CD4-positive, alpha-beta T cell treated with Interleukin-21 for 1 hour (primary cell): ENCODE measurements at places on chromosomes 13 and 19.

DNA sequence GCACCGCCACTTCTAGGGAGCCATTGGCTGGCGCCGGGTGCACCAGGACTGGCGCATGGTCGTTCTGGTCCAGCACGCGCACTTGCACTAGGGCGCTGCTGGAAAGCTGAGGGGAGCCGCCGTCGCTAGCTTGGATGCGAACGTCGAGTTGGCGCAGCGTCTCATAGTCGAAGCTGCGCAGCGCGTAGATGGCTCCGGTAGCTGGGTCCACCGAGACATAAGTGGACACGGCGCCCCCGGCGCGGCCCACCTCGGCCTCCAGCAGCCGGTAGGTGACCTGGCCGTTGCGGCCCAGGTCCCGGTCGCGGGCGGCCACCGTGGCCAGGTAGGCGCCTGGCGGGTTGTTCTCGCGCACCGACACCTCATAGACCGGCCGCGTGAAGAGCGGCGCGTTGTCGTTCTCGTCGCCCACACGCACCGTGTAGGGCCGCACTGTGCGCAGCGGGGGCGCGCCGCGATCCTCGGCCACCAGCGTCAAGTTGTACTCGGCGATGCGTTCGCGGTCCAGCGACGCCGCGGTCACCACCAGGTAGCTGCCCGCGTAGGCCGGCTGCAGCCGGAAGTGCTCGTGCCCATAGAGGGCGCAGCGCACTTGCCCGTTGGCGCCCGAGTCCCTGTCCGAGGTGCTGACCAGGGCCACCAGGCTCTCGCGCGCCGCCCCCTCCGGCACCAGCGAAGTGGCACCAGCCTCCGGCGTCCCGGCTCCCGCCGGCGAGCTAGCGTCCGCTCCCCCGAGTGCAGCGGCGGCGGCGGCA, 1.7 kb downstream of the PCDH8 start:
- no peak for DNase-seq

DNA sequence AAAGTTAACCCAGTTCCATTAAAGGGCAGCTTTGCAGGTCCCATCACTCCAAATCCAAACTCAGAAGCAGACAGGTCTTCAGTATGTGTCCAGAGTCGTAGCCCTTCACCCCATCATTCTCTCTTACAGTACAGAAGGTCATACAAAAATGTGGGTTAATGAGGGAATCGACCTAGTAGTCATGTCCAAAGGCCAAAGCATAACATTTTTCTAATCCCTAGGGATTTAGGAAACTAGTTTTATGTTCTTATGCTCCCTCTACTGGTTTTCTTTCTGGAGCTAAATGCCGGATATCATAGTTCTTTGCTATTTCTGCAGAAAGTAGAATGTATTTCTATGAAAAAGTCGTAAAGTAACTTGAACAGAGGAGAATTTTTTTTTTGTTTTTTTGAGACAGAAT, 72.2 kb downstream of the DHRS12 start:
- no peak for DNase-seq

- no peak for DNase-seq
These were observed 533.1 kb downstream of the KLF5 start for GRCh38 chr13:73591861-73592260.

DNA sequence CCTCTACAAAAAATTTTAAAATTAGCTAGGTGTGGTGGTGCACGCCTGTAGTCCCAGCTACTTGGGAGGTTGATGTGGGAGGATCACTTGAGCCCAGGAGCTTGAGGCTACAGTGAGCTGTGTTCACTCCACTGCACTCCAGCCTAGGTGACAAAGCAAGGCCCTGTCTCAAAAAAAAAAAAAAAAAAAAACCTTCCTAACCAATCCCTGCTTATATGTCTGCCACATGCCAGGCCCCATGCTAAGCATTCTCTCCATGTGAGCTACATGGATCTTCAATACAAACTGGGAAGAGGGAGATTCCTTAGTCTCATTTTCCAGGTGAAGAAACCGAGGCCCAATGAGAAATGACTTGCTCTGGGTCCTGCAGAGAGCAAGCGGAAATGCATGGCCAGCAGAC, 2.3 kb upstream of the OVOL3 start:
- no peak for DNase-seq

- no peak for DNase-seq
These were observed 10.8 kb upstream of the MBNL2 start for GRCh38 chr13:97211300-97211699.

DNA sequence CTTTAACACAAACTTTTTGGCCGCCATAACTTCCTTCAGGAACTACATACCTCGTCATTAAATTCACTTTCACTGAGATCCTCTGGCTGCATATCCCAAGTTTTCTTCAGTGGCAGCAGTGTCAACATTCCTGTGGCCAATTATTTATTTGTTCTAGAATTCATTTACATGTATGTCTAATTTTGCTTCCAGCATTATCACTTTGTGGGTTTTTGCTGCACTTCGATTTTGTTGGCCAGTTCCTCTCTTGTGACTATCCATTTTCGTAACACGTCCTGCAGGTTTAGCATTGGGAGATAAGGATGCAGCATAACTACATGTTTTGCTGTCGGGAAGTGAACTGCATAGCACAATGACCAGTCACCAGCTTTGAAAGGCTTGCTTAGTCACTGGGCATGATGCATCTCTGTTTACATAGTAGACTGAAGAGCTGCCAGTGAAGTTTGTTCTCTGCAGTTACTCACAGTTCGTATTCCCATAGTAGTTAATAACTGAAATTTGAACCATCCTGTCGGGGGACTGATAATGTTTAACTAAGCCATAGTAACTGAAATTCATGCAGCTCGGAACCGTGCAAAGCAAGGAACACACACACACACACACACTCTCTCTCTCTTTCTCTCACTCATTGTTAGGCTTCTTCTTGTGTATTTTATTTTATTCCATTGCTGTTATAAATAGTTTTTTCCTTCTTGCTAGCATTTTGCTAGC, 28.3 kb downstream of the ZNF507 start:
- no peak for DNase-seq

- DNase-seq: no peak
These were observed 148.2 kb downstream of the DCT start for GRCh38 chr13:94331281-94331680.

- no peak for DNase-seq
These were observed 17.5 kb downstream of the TMEM255B start for GRCh38 chr13:113776231-113777125.

DNA sequence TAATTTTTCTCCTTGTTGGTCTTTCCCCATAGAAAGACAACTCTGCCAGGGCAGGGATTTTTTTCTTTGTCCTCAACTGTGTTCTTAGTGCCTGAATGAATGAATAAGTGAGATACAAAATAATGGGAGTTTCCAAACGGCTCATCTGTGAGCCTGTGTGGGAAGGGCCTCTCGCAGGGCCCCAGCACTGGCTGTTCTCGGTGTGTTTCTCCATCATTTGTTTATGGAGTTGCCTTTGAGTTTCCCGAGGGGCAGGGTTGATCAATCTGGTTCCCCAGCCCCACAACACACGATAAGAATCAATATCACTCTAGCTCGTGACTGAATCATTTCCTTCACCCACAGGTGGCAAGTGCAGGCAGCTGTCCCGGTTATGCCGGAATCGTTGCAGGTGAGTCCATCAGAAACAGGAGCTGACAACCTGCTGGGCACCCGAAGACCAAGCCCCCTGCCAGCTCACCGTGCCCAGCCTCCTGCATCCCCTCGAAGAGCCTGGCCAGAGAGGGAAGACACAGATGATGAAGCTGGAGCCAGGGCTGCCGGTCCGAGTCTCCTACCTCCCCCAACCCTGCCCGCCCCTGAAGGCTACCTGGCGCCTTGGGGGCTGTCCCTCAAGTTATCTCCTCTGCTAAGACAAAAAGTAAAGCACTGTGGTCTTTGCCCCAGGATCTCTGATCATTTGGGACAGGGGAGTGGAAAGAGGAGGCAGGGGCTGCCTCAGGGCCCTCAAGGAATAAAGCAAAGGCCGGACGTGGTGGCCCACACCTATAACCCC, 14.9 kb downstream of the FXYD5 start:
- DNase-seq: no peak

GRCh38 chr13:110456550-110456949, 105.0 kb downstream of the RAB20 start:
- DNase-seq: no peak

DNA sequence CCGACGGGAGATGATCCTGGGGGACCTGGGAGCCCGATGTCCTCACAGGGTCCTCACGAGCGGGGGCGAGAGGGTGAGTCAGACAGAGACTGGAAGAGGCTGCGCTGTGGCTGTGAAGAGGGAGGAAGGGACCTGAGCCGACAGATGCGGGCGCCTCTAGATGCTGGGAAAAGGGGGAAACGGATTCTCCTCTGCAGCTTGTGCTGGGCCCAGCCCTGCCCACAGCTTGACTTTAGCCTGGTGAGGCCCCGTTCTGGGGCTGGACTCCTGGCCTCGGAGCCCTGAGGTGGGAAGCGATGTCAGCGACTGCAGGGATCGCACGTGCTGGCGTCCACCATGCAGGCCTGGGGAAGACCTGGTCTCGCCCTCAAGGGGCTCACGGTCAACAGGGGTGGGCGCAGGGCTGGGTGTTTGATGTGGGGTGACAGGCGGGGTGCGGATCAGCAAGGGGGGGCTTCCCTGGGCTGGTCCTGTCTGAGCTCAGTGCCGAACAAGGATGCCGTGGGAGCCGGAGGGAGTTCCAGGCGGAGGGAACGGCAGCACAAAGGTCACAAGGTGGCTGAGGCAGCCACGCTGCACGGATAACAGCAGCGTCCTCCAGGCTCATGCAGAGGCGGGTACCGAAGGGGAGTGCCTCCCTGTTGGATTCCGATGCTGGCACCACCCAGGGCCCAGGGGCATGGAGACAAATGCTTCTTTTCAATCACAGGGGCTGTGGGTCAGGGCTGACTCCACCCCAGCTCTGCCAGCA, 31.8 kb downstream of the PIP5K1C start:
- no peak for DNase-seq

DNA sequence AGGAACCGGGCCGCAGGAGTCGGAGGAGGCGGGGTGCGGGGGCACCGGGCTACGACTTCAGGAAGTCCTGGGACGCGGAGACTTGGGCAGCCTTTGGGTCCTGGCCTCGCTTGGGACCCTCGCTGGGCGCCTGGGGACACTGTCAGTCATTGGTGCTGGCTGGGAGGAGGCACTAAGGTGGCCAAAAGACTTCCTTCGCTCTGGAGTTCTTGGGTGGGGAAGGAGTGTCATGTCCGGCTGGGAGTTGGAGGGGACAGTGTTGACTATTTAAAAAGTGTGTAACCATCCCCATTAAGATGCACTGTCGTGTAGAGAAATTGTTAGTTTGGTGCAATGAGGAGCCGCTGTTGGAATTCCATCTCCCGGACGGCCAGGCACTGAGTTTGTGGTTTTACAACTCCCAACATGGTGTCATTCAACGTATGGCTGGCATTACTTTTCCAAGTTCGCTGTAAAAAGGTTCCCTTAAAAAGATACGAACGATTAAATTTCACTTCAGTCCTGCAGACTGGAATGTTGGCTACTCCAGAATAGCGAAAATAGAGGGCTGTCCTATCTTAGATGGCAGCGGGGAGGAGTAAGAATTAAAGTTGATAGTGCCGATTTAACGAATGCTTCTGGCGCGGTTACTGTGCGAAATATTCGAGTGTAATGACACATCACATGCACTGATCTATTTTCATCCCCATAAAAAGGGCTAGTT, 776 bp downstream of the DNAJC3 start:
- no peak for DNase-seq
